ENCODE measurements at places on chromosomes 12 and 14. TPM values are rescaled to one million over a fixed set of nuclear protein-coding genes. Genes with fewer than 3 reads are reported as not detected.

- 0 out of 2 replicates have a peak, but pooled peaks cover 2% of the 10 kb centered on the region for H3K36me3 ChIP-seq
- no peaks in the 10 kb centered on the region for H3K27me3 ChIP-seq
- H3K27ac ChIP-seq, result no peak overlapping the region
- peaks cover 15% of the 10 kb centered on the region for H3K4me1 ChIP-seq
Measured at GRCh38 chr14:89845346-89845745, 109.2 kb downstream of the EFCAB11 start.

DNA sequence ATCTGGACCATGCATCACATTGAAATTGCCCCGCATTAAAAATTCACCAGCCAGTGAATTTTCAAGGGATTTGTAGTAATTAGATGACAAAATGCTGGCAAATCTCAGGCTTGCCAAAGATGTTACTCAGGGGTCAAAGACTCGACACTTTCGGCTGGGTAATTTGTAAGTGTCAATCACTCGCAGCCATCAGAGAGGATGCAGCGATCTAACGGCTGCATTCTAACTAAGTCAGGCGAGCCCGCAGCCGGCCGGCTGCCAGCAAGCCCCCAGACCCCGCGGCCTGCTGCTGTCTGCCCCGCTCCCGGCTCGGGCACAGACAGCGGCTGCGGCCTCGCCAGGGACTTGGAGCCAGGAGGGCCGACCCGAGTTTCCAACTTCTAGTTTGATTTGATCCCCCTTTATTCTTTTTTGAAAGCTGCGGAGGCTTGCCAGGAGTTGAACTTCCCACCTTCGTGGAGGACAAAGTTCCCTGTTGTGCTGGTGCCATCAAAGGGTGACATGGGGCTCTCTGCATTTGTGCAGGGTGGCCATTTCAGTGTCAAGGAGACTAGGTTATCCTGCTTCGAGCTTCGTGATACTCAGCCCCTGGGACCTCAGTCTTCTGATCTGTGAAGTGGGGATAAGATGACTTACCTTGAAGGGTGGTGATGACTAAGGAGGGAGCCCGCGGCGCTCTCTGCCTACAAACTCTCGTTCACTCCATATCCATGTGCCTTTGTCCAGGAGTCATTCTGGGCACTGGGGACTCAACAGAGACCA lies 169.9 kb downstream of the RBM19 start:
- no peaks in the 10 kb centered on the region for H3K4me1 ChIP-seq
- no peak for DNase-seq
- no peaks in the 10 kb centered on the region for H3K36me3 ChIP-seq
- H3K4me3 ChIP-seq, result no peak overlapping the region

DNA sequence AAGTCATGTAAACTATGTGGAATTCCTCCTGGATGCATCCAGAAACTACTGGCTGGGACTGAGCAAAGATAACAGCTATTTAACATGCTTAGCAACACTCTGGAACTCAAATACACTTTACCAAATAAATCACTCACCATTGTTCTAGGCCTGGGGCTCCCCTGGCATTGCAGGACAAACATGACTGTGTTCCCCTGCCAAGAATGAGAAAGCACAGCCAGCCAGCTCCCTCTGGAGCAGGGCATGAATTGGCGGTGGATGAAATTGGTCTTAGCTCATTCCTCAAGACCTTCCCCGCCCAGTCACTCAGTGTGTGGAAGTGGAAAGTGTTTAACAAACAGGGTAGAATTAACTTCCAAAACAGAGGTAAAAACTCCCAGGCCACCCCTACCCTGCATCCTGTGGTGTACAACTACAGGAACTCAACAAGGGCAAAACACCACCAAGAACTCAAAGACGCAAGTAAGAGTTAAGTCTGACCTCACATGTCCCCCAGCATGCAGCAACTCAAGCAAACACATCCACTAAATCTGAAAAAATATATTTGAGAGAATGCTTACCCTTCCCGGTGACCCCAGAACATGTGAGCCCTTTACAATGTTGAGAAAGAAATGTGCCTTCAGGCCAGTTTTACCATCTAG lies 58.4 kb upstream of the BDKRB2 start:
- H3K4me3 ChIP-seq, result no peak overlapping the region
- no peaks in the 10 kb centered on the region for H3K36me3 ChIP-seq
- no peaks in the 10 kb centered on the region for H3K4me1 ChIP-seq
- H3K27ac ChIP-seq, result no peak overlapping the region

GRCh38 chr14:25431211-25432076 lies 381.5 kb upstream of the STXBP6 start:
- no peak overlapping the region for H3K27ac ChIP-seq
- no peaks in the 10 kb centered on the region for H3K27me3 ChIP-seq
- H3K36me3 ChIP-seq, result peaks cover 9% of the 10 kb centered on the region
- H3K4me3 ChIP-seq, result no peak overlapping the region

GRCh38 chr12:130212384-130212989 lies 50.2 kb downstream of the FZD10 start:
- no peak for DNase-seq
- no peak overlapping the region for H3K4me3 ChIP-seq
- H3K36me3 ChIP-seq, result peaks cover 50% of the 10 kb centered on the region
- peaks cover 7% of the 10 kb centered on the region for H3K4me1 ChIP-seq

GRCh38 chr12:122064025-122064777 lies 14.4 kb upstream of the MLXIP start:
- H3K27me3 ChIP-seq, result no peaks in the 10 kb centered on the region
- H3K36me3 ChIP-seq, result peaks cover 17% of the 10 kb centered on the region
- H3K4me3 ChIP-seq, result peak overlapping the region; percentile 73
- peak overlapping the region; percentile 95 for H3K27ac ChIP-seq
- DNase-seq, result peak; percentile 94
- H3K4me1 ChIP-seq, result peaks cover 35% of the 10 kb centered on the region

DNA sequence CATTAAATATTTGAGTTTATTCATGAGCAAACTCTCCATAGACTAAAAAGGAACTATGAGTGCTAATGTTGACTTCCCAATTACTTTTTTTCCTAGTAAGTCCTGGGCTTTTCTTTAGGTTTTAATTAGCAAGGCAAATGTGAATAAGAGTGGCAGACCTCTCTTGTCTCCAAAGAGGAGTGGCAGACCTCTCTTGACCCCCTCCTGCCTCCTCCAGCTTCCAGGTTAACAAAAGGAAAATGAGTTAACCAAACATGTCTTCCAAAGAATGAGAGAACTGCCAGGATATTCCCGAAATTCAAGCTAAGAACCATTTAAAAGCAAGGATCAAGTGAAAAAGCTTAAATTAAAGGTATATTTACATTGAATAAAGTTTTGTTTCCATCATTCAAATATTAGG lies 253.2 kb downstream of the MDGA2 start:
- no peaks in the 10 kb centered on the region for H3K27me3 ChIP-seq
- DNase-seq, result no peak
- H3K4me3 ChIP-seq, result 0 out of 2 replicates have a peak overlapping the region, but pooled peaks have one; percentile 35
- peaks cover 29% of the 10 kb centered on the region for H3K4me1 ChIP-seq
- 0 out of 2 replicates have a peak overlapping the region, but pooled peaks have one; percentile 21 for H3K27ac ChIP-seq
- peaks cover 4% of the 10 kb centered on the region for H3K36me3 ChIP-seq

The PDE3A gene
- 2.3 TPM for total RNA-seq

The SLC39A2 gene
- total RNA-seq, result 0.14 TPM

The TMBIM4 gene
- total RNA-seq, result 41.9 TPM

The KERA gene
- total RNA-seq, result not detected

The EFS gene
- 43.5 TPM for total RNA-seq

The OR4E1 gene
- not detected for total RNA-seq

Data from WTC11 (cell line).